Bronchial smooth muscle cell (primary cell): ENCODE measurements at places on chromosomes 13 and 19. TPM values are rescaled to one million over a fixed set of nuclear protein-coding genes. Genes with fewer than 3 reads are reported as not detected.

The MAN2B1 gene
- 22.1 and 27.6 TPM in 2 replicates for total RNA-seq

The ANKRD24 gene
- total RNA-seq: 2.4 and 4.4 TPM in 2 replicates

The VAV1 gene
- under 0.01 TPM in 1 of 2 replicates, not detected in the other for total RNA-seq

The LENG9 gene
- total RNA-seq: 9.3 and 9.8 TPM in 2 replicates

The ZNF554 gene
- 4.0 and 4.1 TPM in 2 replicates for total RNA-seq

The FPR3 gene
- total RNA-seq: not detected in 2 replicates

The SLITRK6 gene
- under 0.01 and 4.6 TPM in 2 replicates for total RNA-seq

The TUBA3C gene
- not detected in 2 replicates for total RNA-seq

The UBE2M gene
- total RNA-seq: 69.5 and 80.7 TPM in 2 replicates

The FXYD7 gene
- total RNA-seq: 0.17 TPM in 1 of 2 replicates, not detected in the other

The LCP1 gene
- total RNA-seq: 0.17 TPM in 1 of 2 replicates, not detected in the other

The OR10H1 gene
- not detected in 2 replicates for total RNA-seq

The IFT88 gene
- total RNA-seq: 11.0 and 12.9 TPM in 2 replicates

The MAP4K1 gene
- total RNA-seq: 0.32 TPM in 1 of 2 replicates, not detected in the other
